CD4-positive, alpha-beta T cell treated with Interleukin-6 at 100 ng/mL for 8 hours (primary cell): ENCODE measurements at places on chromosomes 6 and 20.

GRCh38 chr6:16486661-16487060 lies 248.3 kb downstream of the GMPR start:
- DNase-seq, result no peak

- no peak for DNase-seq
Observed at GRCh38 chr6:11969092-11969491, 43.0 kb upstream of the HIVEP1 start.

- no peak for DNase-seq
Observed at GRCh38 chr6:167898673-167899311, 72.1 kb downstream of the AFDN start.

- DNase-seq, result no peak
Observed at GRCh38 chr20:16378712-16379370, 194.4 kb downstream of the KIF16B start.

DNA sequence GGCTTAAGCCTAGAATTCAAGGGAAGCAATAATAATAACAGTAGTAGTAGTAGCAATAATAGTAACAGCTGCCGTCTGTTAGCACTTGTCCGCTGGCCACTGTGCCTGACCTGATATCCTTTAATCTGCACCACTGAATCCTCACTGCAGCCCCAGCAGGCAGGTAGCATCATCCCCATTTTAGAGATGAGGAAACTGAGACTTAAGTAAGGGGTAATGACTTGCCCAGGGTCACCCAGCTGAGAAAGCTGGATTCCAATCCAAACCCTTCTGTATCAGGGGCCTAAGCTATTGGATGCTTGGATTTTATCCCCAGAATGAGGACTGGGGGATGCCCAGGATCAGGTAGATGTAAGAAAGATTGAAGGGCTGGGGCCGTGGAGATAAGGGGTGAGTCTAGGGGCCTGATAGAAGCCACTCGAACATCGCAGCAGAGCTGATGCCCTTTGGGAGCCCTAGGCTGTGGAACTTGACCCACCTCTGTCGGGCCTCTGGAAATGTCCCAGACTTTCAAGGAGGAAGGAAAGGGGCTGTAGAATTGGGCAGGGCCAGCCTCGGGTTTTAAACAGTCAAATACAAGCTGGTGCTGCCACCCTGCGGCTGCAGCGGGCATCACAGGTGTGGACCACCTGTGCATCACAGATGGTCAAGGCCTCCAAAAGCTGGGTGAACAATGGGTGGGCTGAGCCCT lies 102.1 kb upstream of the MYL9 start:
- peak; percentile 55 for DNase-seq

DNA sequence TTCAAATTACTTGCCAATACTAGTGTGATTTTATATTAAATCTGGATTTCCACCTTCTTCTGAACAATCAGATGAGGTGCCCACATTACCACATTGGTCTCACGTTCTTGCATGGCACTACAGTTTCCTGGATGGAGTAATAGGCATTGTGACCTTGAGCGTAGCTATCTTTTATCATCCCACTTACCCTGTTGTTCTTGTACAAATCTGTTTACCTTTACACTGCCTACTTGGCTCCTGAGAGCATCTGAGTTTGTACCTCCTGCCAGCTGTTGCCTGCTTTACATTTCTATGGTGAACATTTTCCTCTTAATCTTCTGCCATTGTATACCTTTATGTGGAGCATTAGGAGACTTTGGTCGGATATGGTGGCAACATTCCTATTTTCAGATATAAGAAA lies 90.7 kb downstream of the AKAP7 start:
- DNase-seq, result no peak

- DNase-seq, result peak; percentile 43
Observed at GRCh38 chr20:433300-433975, 25.3 kb downstream of the RBCK1 start.

DNA sequence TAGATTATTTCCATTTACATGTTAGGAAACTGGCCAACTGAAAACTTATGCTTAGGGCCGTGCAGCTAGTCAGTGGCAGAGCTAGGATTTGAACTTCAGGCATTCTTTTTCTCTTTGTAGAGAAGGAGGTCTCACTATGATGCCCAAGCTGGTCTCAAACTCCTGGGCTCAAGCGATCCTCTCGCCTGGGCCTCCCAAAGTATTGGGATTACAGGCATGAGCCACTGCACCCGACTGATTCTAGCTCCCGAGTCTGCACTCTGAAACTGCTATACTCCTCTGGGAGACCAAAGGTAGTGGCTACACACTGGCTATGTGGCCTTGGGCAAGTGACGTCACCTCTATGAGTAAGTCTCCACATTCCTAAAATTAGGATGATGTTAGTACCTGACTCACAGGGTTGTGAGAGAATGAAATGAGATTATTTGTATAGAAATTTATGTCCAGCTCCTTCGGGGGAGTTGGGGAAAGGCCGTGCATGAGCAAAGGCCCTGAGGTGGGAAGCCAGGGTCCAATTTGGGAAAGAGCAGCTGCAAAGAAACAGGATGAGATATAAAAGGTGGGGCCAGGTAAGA lies 6.4 kb downstream of the PLTP start:
- DNase-seq, result no peak

DNA sequence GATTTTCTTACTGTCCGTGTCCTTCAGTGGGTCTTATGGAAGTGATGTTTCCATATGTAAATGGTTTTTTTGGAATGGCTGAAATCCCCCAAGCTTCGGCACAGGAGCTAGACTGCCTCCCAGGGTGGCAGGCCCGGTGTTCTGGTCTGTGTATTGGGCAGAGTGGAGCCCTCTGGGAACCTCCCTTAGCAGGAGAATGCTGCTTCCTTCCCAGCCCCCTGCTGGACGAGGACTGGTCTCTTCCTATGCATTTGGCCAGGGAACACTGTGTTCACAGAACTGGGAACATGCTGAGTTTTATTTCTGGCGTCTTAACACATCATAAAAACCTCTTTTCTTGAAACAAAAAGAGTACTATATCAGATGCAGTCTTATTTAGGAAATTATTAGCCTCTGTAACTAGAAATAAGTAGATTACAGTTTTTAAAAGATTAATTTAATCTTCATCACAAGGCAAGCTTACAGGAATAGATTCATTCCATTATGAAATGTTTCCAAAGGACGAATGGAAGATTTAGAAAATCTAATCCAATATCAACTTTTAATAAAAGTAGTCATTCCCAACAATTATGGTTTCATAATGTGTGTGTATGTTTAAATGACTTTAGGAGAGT lies 56.6 kb downstream of the SYTL3 start:
- DNase-seq, result no peak

DNA sequence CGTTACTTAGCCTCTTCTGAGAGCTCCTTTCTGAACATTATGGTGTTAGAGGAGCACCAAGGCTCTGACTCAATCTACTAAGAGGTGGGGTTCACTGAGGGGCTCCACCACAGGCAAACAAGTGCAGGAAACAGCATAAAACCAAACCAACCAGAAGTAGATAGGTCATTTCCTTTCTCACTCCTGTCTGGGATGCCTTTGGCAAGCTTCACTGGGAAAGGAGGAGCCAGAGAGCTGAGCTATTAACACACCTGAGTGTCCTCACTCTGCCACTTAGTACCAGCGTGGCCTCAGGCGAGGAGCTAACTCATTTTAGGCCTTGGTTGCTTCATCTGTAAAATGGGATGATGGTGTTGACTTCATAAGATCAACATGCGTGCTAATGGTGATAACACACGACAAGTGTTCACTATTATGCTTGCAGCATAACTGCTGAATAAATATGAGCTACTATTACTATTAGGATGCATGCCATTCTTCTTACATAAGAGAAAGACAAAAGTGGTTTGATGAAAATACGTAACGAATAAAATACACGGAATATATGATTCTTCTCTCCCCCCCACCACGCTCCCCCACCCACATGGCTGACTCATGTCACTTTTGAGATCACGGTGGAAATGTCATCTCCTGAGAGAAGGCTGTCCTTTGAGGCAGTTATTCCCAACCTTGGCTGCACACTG lies 185.4 kb downstream of the BCAS1 start:
- no peak for DNase-seq

- DNase-seq, result peak; percentile 43
Observed at GRCh38 chr6:109458774-109459531, 3.4 kb upstream of the MICAL1 start.

DNA sequence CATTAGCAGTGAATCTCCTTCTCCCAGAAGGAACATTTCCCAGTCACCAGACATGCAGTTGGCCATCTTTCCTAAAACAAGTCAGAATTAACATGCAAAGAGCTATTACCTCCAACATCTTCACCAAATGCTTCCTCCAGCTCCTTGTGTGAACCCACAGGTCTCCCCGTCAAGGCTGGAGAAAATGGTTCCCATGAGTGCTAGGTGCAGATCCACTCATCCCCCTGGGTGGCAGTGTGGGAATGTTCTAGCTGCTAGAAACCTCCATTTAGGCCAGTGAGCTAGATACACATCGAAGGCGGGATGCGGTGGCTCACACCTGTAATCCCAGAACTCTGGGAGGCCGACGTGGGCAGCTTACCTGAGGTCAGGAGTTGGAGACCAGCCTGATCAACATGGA lies 603.9 kb upstream of the SLC35B3 start:
- DNase-seq, result no peak

GRCh38 chr6:92762443-92763273 lies 656.7 kb downstream of the EPHA7 start:
- no peak for DNase-seq

GRCh38 chr6:107709341-107709740 lies 114.8 kb downstream of the SCML4 start:
- DNase-seq, result peak; percentile 44

GRCh38 chr20:64044484-64045247 lies 4.8 kb downstream of the SOX18 start:
- no peak for DNase-seq

GRCh38 chr6:91098006-91098405 lies 511.1 kb upstream of the MAP3K7 start:
- DNase-seq, result no peak

DNA sequence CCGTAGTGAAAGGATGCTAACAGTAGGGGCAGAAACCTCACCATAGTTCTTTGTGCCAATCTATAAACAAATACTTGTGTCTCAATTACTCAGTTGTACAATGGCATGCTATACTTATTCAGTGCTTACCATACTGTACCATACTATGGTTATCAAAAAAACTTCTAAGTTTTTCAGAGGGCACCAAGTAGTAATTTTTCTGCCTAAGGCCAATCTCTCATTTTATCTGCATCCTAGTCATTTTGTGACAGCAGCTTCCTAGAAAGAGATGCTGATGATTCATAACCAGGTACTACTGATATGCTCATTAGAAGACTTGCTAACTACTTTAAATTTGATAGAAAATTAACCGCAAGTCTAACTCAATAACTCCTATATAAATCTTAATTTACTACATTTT lies 42.9 kb downstream of the TMEM244 start:
- no peak for DNase-seq

GRCh38 chr20:19515074-19515473 lies 243.0 kb upstream of the RIN2 start:
- no peak for DNase-seq
